ENCODE measurements at places on chromosomes 13 and 19.

GRCh38 chr13:27978301-27978968, 9.3 kb upstream of the CDX2 start:
- no peak for DNase-seq

DNA sequence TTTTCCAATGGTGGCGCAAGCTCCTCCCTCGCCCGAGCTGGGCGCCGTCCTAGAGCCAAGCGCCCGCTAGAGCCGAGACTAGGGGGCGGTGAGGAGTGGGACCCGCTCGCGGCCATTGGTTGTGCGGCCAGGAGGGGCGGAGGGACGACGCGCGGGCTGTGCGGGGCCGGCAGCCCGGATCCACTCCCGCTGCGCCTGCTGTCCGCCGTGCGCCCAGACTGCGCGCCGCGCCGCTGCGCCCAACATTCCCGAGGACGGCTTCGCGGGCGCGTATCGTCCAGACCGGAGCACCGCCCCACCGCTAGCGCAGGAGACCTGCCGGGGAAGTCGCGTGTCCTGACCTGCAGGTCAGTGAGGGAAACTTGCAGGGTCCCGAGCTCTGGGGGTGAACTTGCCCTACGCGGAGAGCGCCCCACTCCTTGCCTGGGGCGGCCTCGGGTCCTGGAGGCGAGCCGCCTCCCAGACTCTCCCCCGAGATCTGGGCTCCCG, at the start of gene SERTM1:
TSS of gene SERTM1 (plus strand) at position 183 of the 489 bp plus-strand sequence. CDS start 21,059 bp downstream, outside the sequence.
- DNase-seq = no peak

- DNase-seq = no peak
Measured at GRCh38 chr19:39175564-39175963, 21.2 kb upstream of the NCCRP1 start.

GRCh38 chr19:39342647-39343305, 555 bp downstream of the SAMD4B start:
- DNase-seq = no peak

DNA sequence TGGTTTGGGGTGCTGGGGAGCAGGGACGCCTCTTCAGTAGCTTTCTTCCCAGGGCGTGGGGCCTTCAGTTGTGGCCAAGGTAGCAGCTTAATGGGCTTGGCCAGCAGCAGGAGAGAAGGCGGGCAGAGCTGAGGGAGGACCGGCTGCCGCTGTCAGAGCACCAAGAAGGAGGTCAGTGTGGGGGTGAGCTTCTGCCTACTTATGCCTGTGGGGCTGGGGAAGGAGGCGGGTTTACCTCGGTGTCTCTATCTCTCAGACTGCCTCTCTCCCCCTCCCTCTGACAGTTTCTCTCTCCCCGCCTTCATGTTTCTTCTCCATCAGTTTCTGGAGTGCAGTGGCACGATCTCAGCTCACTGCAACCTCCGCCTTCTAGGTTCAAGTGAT, at the start of gene CAPN12:
TSS of gene CAPN12 (minus strand) at position 177 of the 384 bp plus-strand sequence. CDS start 309 bp downstream, outside the sequence.
- no peak for DNase-seq

DNA sequence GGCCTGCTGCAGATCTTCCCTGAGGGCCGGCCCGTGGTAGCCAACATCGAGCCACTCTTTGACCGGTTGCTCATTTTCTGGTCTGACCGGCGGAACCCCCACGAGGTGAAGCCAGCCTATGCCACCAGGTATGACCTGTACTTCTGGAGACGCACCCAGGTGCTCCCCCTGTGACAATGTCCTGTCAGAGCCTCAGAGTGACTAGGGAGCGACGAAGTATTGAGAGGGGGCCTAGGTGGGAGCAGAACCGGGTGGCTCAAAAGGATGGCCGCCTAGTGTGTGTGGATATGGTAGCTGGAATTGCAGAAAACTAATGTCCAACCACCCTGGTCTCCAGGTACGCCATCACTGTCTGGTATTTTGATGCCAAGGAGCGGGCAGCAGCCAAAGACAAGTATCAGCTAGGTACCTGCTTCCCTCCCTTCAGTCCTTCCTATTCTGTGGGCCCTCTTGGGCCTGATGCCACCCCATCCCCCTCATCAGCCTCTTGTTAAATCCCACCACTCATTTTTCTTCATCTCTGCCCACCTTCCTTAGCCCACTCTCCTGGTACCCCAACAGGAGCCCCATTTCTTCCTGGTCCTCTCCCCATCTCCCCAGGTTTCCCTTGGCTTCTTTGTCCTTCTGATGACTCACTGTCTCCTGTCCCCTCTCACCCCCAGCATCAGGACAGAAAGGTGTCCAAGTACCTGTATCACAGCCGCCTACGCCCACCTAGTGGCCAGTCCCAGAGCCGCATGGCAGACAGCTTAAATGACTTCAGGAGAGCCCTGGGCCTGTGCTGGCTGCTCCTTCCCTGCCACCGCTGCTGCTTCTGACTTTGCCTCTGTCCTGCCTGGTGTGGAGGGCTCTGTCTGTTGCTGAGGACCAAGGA, 8.4 kb downstream of the EGLN2 start:
- no peak for DNase-seq

DNA sequence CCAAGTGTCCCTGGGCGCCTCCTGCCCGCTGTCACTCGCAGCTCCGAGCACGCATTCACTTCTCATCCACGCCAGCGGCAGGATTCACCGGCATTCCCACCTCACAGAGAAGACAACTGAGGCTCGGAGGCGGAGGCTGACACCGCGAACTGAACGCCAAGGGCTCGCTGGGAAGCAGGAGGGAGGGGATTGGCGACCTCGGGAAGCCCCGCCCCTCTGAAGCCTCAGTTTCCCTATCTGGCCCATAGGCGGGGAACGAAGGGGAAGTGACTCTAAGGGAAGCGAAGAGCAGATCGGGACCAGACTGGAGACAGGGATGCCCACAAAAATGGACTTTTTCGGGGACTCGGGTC, 256 bp downstream of the MICOS13 start:
- DNase-seq = no peak

DNA sequence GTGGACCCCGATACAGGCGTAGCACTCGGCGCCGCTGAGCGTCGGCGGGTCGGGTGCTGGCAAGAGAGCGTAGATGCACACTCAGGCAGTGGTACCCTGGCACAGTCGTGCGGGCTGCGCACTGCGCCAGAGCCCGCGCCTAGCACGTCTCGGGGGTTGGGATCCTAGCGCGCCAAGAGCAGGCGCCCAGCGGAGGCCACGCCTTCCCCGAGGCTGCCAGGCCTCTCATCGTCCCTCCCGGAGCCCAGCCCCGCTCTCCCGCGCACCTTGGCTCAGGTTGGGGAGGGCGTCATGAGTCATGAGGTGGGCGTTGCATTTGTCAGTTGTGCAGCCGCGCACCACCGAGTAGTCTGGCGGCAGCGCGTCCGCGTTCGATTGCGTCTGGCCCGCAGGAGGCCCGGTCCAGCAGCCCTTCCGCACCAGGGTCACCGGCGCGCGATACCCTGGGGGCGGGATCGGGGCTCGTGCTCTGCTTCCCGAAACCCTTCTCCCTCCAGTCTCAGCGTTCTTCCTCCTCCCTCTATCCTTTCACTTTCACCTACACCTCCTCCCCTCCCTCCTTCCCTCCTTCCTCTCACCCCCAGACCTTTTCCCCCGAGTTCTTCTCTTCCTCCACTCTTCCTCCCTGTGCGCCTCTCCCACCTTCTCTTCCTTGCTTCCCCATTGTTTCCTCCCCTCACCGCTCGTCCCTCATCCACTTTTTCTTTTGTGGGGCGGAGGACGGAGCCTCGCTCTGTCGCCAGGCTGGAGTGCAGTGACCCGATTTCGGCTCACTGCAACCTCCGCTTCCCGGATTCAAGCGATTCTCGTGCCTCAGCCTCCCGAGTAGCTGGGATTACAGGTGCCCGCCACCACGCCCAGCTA, 3.5 kb downstream of the LYPD5 start:
- no peak for DNase-seq

DNA sequence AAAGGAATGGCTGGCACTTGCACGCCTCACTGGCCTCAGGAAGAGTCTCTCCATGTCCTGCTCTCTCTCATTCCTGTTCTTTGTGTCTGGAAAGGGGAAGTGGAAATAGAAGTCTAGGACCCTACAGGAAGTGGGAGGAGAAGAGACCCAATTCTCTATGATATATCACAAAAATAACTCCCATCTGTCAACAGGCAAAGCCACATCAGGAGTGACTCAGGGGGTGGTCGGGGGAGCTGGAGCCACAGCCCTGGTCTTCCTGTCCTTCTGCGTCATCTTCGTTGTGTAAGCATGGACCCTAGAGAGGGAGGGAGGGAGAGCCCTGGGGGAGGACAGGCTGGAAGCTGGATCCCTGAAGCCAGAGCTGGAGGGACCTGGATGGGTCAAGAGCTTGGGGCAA, 3.0 kb downstream of the SIGLEC9 start:
- DNase-seq = no peak

Measured in C1 segment of cervical spinal cord (tissue), 14 donors.